ENCODE measurements at places on chromosomes 13 and 19.

DNA sequence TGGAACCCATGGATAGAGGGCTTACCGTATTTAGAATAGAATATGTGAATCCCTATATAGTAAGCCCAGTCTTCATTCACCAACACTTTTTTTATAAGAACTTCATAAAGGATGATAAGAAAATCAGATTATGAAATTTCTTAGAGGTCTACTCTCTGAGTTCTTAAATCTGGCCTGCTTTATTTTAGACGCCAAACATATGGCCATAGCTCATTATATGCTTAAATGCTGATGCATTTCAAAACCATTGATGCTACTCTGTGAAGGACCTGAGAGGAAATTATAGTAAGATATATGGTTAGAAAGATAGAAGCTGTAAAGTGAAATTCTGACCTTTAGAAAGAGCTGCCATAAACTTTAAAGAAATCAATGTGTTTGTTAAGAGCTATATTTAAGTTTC is 38.3 kb downstream of the GPC6 start:
- no peak for DNase-seq

DNA sequence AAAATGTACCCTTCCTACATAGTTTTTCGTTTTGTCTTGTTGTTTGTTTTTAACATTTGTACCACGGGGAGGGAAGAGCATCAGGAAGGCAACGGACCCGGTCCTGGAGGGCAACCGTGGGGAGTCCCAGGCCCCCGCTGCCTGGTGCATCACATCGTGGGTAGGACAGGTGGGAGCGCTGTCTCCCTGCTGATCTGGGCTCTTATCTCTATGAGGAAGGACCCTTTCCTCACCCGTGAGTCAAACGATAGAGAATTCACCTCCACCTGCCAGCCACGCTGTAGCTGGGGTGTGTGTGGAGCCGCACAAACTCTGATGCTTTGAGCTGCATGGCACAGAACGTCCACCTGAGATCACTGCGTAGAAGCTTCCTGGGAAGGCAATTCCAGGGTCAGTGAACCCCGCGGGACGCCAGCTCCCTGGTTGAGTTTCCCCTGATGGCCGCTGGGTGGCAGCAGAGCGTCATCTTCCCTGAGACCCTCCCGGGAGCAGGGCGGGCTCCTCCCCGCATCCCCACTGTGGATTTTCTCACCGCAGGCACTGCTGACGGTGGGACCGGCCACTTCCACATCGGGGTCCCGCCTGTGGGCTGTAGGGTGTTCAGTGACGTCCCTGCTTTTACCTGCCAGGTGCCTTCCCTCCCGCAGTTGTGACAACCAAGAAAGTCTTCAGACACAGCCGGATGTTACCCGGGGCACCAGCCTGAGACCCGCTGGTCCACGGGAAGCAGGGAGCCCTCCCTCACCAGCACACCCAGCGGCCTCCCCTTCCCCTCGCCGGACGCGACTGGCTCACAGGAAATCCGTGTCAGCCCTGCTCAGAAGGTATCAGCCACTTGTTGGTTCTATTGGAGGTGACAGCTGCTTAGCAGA is 54.7 kb downstream of the ZNF787 start:
- DNase-seq, result peak; percentile 78

- DNase-seq, result no peak
Observed at GRCh38 chr19:35030257-35031071, at the start of gene SCN1B. SCN1B (plus strand) TSS chr19:35030470; CDS start chr19:35030821, 351 bp downstream.

GRCh38 chr19:52666506-52666905 is 28.4 kb upstream of the ZNF83 start:
- DNase-seq, result no peak

Data from stimulated activated effector memory CD8-positive, alpha-beta T cell treated with anti-CD3 and anti-CD28 coated beads, Interleukin-12 subunit alpha, Interleukin-12 subunit beta, amount 100 ng/mL, for 72 hours (primary cell).